ENCODE measurements at places on chromosomes 11 and 22.

- no peak for DNase-seq
Measured at GRCh38 chr11:428295-428694, 13.5 kb upstream of the SIGIRR start.

DNA sequence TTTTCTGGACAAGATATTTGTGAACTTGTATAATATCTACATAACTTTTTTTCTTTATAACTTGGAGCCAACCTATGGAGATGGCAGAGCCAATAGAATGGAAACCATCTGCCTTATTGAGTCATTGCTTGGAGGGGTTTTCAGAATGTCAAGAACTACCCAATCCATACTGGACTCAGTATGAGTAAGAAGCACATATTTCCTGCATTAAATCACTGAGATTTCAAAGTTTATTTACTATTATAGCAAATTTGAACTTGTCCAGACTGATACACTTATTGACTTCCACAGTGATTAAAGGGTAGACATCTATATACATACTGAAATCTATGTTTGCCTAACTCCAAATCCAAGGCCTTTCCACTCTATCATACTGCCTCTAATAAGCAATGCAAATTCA lies 704.0 kb downstream of the KCNA4 start:
- DNase-seq = no peak

- DNase-seq = no peak
Measured at GRCh38 chr22:22374163-22374562, 129.6 kb downstream of the VPREB1 start.

GRCh38 chr22:37633625-37634416 lies 5.6 kb upstream of the SH3BP1 start:
- peak; percentile 40 for DNase-seq

- no peak for DNase-seq
Measured at GRCh38 chr11:72807792-72808191, 6.4 kb upstream of the ATG16L2 start.

GRCh38 chr11:129267716-129268115 lies 75.6 kb upstream of the ARHGAP32 start:
- DNase-seq = no peak

DNA sequence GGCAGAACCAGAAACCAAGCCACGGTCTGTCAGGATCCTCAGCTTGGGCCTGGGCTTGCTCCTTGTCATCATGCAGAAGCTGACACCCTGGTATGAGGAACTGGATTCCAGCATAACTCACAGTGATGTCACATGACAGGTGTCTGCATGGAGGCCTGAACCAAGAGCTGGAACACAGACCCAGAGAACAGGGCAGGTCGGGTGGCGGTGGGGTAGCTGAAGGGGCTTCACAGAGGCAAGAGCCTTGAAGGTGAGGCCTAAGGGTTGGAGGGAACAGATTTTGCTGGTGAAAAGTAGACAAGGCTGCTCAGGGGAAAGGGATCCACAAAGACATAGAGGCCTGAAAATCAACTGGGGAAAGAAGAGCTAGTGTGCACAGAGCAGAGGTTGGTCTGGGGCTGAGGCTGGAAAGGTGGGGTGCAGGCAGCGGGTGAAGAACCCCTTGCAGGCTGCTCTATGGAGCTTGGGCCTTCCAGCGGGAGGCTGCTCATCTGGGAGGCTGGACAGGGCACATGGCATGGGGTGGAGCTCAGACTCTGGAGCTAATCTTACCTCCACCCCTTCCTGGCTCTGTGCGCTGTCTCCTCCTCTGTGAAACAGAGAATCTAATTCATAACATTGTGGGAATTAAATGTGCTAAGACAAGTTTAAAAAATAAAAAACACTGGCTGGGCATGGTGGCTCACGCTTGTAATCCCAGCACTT lies 18.4 kb upstream of the RPS3 start:
- no peak for DNase-seq

DNA sequence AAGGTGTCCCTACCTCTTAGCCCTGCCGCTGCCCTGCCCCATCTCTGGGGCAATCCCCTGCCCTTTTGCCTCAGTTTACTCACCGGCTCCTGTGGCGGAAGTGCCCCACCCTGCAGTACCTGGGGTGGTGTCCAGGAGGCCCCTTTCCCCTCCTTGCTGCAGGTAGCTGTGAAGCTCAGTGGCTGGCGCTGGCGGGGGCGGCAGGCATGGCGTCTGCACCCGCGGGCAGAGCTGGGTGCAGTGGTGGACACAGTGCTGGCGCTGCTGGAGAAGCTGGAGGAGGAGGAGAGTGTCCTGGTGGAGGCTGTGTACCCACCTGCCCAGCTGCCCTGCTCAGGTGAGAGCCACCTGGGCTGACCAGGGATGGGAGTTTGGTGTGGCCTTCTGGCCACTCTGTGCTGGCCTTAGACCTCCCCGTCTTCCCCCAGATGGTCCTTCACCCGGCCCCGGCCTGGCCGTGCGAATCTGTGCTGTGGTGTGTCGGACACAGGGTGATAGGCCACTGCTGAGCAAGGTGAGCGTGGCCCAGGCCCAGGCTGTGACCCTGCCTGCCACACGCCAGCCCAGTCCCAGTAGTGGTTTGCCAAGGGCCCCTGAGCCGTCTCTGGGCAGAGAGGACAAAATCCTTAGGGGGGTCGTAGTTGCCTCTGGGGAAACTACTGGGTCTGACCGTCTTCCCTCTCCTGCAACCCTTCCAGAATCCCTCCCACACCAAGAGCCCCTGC lies 4.0 kb downstream of the CARNS1 start:
- no peak for DNase-seq

GRCh38 chr22:17232406-17232805 lies 13.2 kb upstream of the ADA2 start:
- DNase-seq = no peak

- DNase-seq = no peak
Measured at GRCh38 chr22:27252282-27253049, 549.1 kb downstream of the MN1 start.

DNA sequence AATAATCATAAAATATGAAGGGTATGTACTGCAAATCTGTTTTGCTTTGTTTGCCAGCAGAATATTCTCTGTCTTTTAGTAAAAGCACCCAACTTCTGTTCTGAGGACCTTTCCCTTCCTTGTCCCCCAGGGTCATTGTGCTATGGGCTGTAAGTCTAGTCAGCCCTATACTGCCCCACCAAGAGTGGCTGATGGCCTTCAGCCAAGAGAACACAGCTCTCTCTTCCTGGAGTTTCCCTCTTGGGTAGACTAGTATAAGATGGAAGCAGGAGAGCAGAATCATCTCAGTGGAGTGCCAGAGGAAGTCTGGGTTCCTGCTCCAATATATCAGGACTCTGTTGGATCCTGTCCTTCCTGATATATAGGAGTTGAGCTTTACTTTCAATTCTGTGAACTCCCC lies 29.0 kb downstream of the MMP13 start:
- DNase-seq = no peak

DNA sequence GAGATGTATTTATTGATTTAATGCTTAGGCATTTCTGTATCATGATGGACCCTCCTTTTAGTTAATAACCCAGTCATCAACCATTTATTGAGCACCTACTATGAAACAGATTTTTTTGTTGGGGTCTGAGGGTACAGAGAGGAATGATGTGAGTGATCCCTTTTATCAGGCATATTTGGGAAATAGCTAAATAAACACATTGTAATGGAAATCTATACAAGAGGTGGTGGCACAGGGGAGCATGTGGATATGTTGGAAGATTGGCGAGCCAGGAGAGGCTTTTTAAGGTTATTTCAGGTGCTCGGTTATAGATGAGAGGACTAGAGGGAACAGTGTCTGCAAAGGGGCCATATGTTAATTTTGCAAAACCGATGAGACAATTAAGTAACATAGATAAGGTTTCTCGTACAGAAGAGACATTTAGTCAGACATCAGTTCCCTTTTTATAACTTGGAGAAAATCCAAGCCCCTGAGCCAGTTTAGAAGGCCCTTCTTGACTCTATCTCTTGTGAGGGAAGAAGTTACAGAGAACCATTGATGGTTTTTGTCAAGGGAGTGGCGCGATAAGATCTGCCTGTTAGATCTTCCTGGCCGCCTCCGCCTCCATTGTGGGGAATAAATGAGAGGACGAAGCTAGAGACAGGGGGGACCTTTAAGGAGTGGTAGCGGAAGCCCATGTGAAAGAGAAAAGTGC lies 2.0 kb downstream of the ATXN10 start:
- no peak for DNase-seq

DNA sequence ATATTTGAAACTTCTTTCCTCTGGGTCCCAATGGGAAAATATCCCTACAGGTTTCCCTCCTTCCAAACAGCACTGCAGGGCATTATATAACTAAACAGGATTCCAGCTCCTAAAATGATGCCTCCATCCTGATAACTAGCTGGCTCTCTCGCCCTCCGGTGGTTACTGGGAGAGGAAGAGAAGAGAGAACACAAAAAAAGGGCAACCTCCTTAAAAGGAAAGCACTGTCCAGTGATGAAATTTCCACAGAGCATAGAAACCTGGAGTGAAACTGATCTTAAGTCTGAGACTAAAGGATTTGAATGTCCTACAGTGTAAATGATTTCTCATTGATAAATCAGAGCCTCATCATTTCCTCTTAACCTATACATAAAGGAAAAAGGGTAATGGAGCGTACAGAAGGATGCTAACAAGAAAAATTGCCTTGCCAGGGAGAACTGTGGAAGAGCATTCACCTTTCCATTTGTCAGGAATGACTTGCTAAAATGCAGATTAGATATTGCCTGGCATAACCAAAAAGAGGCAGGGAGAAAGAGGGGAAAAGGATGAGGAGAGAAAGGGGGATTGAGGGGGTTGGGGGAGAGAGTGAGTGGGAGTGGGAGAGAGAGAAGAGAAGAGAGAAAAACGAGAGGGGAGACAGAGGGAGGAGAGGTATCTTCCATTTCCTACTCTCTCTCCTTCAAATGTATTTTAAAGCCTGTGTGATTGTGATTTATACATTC lies 121.3 kb downstream of the APOL5 start:
- DNase-seq = peak; percentile 30

DNA sequence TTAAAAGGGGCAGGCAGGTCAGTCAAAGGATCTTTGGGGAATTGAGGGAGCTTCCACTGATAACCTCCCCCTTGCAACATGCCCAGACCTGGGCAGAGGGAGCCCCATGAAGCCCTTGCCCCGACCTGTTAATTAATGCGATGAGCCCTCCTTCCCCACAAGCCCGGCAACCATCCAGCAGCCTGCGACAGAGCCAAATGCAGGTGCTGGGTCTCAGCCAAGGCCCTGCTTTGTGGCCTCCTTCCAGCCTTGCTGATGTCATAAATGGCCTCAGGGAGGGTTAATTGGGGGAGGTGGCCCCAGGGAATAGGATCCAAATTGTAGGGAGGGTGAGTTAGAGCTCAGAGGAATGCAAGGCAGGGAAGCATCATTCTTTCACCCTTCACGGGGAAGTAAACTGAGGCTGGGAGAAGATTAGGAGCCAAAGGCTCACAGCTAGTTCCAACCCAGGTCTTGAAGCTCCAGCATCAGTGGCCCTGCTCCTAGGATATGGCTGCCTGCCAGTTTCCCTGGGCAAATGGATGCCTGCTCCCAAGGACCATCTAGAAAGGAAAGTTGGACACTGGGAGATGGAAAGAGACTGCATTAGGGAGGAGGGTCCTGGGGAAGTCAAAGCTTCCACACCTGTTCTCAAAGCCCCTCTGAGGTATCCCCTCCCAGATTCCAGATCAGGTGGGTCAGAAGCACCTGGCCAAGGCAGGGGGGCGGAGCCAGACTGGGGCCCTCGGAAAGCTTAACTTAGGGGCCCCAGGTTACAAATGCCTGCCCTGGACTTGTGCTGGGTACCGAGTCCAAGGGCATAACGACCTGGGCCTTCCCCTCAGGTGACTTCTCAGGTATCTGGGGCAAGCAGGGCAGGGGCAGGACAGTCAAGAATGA lies 34.1 kb downstream of the LMO1 start:
- peak; percentile 10 for DNase-seq

GRCh38 chr11:723120-723883 lies 17.3 kb downstream of the EPS8L2 start:
- no peak for DNase-seq

DNA sequence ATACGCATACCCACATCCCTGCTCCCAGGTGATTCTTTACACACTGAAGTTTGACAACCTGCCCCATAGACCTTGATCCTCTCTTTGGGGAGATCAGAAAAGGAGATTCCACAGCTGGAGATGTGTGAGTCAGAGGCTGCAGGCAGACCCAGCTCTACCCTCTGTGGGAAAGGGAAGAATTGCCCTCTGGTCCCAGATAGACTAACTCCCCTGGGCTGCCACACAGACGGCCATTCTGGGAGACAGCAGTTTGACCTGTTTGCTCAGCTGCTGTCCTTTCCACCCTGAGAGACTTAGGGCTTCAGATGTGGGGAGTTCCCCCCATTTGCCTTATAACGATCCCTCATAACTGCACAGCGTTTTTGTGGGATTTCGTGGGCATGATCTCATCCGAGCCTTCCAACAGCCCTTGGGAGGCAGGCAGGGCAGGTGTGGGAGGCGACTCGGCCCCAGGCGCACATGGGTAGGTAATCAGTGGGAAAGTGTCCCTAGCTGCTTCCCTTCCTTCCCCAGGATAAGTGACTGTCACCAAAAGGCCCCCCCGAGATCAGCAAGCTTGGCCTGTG lies 14.1 kb downstream of the FAM83F start:
- no peak for DNase-seq

- no peak for DNase-seq
Measured at GRCh38 chr11:58003036-58003435, 20.6 kb upstream of the OR9Q1 start.
